ENCODE measurements at places on chromosomes 4 and X. TPM values are rescaled to one million over a fixed set of nuclear protein-coding genes. Genes with fewer than 3 reads are reported as not detected.

PITX2 gene
- total RNA-seq, result 0.76 TPM

EVC gene
- 10.6 TPM for total RNA-seq

CLDN22 gene
- not detected for total RNA-seq

TMEM187 gene
- 7.2 TPM for total RNA-seq

DGAT2L6 gene
- not detected for total RNA-seq

RHOXF2 gene
- total RNA-seq, result not detected

MEPE gene
- not detected for total RNA-seq

POF1B gene
- total RNA-seq, result 2.1 TPM

WFS1 gene
- 12.5 TPM for total RNA-seq

KLF8 gene
- total RNA-seq, result 0.02 TPM

SLC16A2 gene
- 17.8 TPM for total RNA-seq

DCHS2 gene
- total RNA-seq, result not detected

EDA2R gene
- 12.2 TPM for total RNA-seq
